Stimulated activated CD4-positive, alpha-beta T cell treated with anti-CD3 and anti-CD28 coated beads, Interleukin-2, amount 100 ng/mL, for 24 hours (primary cell): ENCODE measurements at places on chromosomes 1 and 21.

DNA sequence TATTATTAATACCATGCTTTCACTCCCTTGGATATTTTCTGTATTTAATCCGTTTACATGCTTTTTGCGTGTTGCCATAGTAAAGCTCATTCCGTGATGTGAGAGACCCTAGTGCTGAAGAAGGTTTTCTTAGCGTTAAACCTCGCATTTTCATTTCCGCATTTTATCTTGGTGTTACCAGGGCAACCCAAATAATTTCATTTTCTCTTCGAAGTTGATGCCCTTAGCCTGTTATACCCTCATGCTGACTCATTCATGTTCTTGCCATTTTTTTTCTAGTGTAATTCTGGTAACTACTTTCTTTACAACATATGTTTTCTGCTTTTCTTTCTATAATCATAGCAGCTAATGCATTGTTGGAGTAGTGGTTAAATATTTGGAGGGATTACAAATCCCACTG is 37.2 kb downstream of the LRRC8C start:
- no peak for DNase-seq

DNA sequence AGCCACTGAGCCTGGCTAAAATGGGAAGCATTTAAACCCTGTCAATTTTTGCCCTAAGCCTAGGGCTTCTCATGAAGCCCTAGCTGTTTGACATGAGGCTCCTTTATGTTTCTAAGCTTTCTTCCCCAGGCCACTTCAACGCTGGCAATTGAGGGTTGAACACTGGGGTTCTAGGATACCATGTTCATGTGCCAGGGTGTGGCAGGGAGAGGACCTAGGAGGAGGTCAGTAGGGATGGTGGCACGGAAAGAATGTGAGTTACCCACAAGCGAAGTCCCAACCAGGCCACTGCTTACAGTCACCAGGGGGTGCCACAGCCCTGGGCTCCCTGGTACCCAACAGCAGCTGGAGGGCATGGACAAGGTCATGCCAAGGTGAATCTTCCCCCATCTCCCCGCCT is 90.8 kb upstream of the AJAP1 start:
- DNase-seq = no peak

DNA sequence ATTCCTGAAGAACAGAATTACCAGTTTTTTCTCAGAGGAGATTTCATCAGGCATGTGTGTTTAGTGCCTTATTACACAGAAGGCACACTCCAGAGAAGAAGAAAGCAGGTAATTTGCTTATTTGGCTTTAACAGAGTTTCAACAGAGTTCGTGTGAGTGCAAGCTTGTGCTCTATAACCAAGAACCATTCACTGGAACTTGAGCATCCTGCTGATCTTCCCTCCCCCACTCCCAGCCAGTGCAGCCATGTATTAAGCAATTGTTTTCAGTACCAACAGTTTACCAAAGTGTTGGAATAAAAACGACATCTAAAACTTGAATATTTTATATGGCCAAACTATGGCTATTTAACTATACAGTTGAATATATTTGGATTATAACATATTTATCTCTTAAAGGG is 4.3 kb downstream of the MGST3 start:
- no peak for DNase-seq

DNA sequence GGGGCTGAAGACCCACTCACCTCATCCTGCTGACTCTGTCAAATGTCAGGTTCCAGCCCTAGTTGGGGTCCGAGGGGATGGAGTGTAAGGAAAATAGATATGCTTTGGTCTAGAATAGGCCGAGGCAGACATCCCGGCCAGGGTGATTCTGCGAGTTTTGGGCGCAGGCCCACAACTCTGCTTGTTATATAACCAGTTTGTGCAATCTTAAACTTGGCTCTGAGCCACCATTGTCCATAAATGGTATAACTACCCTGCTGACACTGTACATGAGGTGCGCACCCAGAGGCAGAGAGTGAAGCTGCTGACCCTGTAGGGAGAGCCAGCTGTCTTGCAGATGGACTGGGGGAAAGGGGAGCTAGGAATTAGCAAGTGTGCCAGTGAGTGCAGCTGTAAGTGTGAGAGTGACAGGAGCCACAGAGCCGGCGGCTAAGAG is 1388.8 kb downstream of the AMY1C start:
- DNase-seq = no peak

- DNase-seq = no peak
These were observed 4.1 kb downstream of the ORC1 start for GRCh38 chr1:52400131-52400530.

GRCh38 chr1:153168686-153169085 is 18.0 kb upstream of the SPRR2G start:
- no peak for DNase-seq

DNA sequence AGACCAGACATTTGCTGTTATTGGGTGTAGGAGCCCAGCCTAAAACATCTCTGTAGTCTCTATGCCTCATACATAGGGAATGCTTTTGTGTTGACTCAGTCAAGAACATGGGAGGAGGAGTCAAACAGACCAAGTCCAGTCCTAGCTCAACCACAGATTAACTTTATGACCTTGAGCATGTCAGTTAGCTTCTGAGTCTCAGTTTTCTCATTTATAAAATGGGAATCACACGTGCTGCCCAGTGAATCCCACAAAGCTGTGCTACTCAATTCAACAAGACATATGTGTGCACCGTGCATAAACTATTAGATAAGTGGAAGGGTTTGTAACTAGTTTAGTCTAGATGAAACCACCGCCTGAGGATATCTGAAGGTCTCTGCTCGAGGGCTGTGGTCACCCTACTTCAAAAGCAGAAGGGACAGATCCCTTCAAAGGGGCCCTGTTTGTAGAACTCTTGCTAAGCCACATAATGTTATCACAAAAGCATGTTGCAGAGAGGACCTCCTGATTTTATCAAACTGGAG is 109.5 kb upstream of the NFIA start:
- no peak for DNase-seq

- no peak for DNase-seq
These were observed 185.6 kb downstream of the TOMM20 start for GRCh38 chr1:234942879-234943506.

- no peak for DNase-seq
These were observed 18.6 kb upstream of the TSPEAR start for GRCh38 chr21:44730028-44730395.

GRCh38 chr1:237640011-237640671 is 250.6 kb downstream of the ZP4 start:
- no peak for DNase-seq

- DNase-seq = no peak
These were observed 24.6 kb upstream of the ADARB1 start for GRCh38 chr21:45049714-45050344.

DNA sequence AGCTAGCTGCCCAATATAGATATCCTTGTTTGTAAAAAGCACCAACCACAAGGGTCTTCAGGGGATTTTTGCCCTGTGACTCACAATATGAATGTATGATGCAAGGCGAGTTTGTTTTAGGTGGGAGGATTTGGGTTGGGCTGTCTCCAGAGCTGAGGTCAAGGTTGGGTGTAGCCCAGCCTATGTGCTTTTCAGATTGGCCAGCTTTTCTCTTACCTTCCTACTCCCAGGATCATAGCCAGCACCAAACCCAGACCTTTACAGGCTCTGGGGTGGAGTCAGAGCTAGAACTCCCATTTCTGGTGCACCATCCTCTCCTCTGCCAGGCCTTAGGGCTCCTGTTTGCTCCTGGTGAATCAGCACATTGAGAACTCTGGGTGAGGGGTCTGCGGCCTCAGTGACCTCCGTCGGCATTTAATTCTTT is 55.6 kb upstream of the GCLM start:
- no peak for DNase-seq

DNA sequence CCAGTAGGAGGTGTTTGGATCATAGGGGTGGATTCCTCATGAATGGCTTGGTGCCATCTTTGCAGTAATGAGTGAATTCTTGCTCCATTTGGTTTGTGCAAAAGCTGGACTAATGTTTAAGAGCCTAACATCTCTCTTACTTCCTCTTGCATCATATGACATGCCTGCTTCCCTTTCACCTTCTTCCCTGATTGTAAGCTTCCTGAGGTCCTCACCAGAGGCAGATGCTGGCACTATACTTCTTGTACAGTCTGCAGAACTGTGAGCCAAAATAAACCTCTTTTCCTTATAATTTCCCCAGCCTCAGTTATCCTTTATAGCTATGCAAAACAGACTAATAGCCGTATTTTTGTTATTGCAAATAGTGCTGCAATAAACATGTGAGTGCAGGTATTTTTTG is 8.1 kb downstream of the PRSS38 start:
- no peak for DNase-seq

DNA sequence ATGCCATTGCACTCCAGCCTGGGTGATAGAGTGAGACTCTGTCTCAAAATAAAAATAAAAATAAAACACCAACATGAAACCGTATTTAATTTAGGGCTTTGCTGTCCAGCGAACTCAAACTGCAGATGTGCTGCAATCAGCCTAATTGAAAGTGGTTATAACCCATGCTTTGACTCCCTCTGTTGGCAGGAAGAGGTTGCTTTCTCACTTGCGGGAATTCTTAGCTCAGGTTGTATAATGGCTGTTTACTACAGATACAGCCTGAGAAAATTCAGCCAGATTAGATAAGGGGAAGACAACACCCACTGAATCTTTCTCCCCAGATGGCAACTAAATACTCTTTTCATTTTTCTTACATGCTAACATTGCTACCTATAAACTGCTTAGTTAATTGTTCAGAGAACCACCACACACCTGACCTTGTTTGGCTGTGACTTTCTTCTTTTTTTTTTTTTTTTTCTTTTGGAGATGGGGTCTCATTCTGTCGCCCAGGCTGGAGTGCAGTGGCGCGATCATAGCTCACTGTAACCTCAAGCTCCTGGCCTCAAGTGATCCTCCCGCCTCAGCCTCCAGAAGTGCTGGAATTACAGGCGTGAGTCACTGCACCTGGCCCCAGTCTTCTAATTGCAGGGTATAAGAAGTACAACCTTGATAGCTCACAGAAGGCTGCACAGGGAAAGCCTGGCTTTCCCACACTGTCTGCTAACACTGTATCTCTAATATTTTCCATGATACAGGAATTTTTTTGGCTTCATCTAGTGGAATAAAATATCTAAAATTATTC is 34.6 kb downstream of the DNTTIP2 start:
- no peak for DNase-seq

- DNase-seq = peak; percentile 95
These were observed at the start of gene DUSP23 for GRCh38 chr1:159780583-159781582. DUSP23 (plus strand) TSS chr1:159780962; CDS start chr1:159781101, 139 bp downstream.

GRCh38 chr1:3577300-3577699 is 34.0 kb downstream of the MEGF6 start:
- DNase-seq = no peak

DNA sequence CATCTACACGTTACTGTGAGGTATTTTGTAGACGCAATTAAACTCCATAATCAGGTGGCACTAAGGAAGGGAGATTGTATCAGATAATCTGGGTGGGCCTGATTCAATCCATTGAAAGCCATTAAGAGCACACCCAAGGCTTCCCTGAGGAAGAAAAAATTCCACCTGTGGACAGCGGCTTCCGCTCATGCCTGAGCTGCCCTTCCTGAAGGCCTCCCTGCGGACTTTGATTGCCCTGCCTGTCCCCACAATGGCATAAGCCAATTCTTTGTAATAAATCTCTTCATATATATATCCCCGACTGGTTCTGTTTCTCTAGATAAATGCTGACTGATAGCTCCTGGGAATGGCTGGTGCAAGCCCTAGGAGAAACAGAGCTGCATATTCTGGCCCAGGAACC is 138.3 kb downstream of the TGFBR3 start:
- no peak for DNase-seq

DNA sequence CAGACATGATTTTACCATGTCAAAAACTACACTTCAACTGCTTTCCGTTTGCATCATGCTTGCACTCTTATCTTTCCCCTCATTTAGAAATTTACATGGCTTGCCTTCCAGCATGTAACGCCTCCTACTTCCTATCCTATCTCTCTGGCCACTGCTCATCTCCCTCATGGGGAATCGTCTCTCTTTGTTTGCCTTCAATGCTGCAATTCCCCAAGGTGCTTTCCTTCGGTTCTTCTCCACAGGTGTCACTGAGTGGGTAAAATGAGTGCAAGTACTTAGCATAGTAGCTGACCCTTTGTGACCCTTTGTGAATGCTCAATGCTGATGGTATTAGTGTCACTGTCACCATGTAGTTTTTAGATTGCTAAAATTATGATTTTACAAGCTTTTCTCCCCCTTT is 63.1 kb downstream of the APP start:
- DNase-seq = no peak

GRCh38 chr1:67791261-67791660 is 42.0 kb downstream of the GNG12 start:
- DNase-seq = no peak

DNA sequence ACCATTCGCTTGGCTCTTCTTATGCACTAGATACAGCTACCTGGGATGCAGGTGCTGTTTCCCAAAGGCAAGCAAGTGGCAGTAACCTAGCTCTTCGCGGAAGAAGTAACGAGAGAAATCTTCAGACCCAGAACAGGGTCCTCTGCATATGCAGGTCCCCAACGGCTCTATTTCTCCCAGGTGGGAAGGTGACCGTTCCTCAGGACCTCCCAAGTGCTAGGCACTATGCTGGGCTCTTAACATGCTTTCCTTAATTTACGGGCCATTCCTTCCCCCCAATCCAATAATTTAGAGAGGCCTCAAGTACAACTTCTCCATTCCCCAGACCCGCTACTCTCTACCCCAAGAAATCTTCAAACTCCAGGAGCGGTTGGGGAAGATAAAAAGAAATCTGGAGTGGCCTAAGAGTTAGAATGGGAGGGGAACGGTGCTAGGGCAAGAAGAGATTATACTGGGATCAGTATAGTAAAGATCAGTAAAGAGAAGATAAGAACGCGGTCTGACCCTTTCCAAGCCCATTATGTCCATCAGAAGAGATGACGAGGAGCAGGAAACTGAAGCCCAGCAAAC is 410 bp downstream of the TXNDC12 start:
- no peak for DNase-seq

GRCh38 chr1:87513255-87513654 is 184.6 kb downstream of the LMO4 start:
- no peak for DNase-seq

- DNase-seq = no peak
These were observed 86.6 kb upstream of the C1orf87 start for GRCh38 chr1:60160141-60160540.

DNA sequence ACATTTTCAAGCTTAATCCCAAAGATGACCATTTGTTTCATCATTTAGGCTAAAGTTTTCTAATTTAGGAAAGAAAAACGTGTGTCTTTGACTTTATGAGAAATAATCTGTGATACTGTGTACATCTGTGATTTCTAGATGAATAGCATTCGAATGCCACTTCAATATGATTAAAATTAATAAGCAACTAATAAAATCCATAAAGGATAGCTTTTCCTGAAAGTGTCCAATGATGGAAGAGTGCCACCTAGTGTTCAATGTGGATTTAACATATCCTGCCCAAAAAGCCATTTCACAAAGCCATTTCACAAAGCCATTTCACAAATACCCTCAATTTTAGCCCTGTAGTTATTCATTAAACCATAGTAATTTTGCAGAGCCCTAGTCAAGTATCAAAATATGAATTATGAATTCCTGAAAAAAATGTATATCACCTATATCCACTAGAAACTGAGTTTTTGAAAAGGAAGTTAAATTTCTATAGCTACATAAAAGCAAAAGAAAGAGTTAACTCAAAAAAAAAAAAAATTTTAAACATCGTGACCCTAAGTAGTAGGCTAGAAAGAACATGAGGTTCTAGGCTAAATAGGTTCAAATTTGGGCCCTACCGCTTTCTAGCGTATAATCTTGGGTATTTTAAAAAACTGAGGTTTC is 19.1 kb downstream of the NME7 start:
- DNase-seq = no peak

- no peak for DNase-seq
These were observed 3.0 kb downstream of the SPATA46 start for GRCh38 chr1:162373541-162374260.

GRCh38 chr21:37449302-37449937 is 82.8 kb downstream of the DYRK1A start:
- DNase-seq = no peak
